Caco-2 (cell line): ENCODE measurements at places on chromosomes 4 and X. TPM values are rescaled to one million over a fixed set of nuclear protein-coding genes. Genes with fewer than 3 reads are reported as not detected.

DNA sequence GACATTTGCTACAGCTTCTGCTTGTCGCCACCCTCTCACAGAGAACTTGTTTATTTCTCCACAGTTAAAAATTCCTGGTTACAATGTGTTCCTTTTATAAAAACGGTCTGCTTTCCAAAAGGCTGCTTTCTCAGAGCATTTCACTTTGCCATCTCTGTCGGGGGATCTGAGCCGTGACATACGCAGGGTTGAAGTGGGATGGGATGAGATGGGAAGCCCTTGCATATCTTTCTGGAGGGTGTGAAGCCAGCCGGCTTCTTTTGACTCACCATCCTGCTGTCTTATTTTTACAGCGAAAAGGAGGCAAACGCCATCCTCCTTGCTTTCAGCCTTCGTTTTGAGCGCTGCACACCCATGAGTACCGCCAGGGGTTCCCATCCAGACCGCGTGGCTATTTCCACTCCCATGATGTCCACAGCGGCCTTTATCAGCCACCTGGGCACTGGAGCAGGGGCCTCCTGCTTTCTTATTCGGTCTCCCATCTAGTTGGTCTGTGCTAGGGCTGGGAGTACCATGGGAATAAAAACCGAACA is 99.8 kb upstream of the GATB start:
- no peak overlapping the region for H3K27ac ChIP-seq
- no peaks in the 10 kb centered on the region for H3K36me3 ChIP-seq
- H3K27me3 ChIP-seq: no peaks in the 10 kb centered on the region
- no peak for DNase-seq
- H3K4me1 ChIP-seq: no peaks in the 10 kb centered on the region

The CXCL5 gene
- 0.21 TPM in 1 of 2 replicates, not detected in the other for total RNA-seq

- H3K4me1 ChIP-seq: no peaks in the 10 kb centered on the region
- DNase-seq: no peak
- no peaks in the 10 kb centered on the region for H3K27me3 ChIP-seq
- H3K4me3 ChIP-seq: no peak overlapping the region
- H3K27ac ChIP-seq: no peak overlapping the region
Observed at GRCh38 chrX:15014281-15014680, 141.1 kb downstream of the MOSPD2 start.

- no peaks in the 10 kb centered on the region for H3K27me3 ChIP-seq
- DNase-seq: no peak
- no peak overlapping the region for H3K27ac ChIP-seq
Observed at GRCh38 chr4:19425146-19425545, 826.6 kb upstream of the SLIT2 start.

DNA sequence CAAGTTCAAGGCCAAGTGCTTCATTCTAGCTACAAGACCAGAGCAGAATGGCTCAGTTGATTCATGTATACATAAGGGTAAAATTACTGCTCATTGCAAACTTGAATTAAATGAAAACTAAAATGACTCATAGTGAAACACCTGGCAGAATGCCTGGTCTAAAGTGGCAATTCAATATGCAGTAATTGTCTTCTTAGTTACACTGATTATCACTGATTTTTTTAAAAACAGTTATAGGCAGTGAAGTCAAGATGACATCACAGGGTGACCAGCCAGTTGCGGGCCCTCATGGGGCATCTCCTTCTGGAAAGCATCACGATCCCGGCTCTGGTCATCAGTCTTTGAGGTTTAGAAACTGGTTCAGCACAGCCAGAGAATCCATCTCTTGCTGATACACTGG is 154.2 kb downstream of the RAB28 start:
- H3K4me3 ChIP-seq: no peak overlapping the region
- H3K36me3 ChIP-seq: no peaks in the 10 kb centered on the region
- no peaks in the 10 kb centered on the region for H3K27me3 ChIP-seq
- no peaks in the 10 kb centered on the region for H3K4me1 ChIP-seq

- peak; percentile 86 for DNase-seq
- peak overlapping the region; percentile 21 for H3K4me3 ChIP-seq
- peak overlapping the region; percentile 97 for H3K27ac ChIP-seq
- H3K4me1 ChIP-seq: peaks cover 36% of the 10 kb centered on the region
- H3K27me3 ChIP-seq: no peaks in the 10 kb centered on the region
Observed at GRCh38 chr4:38667085-38667893, 3.3 kb downstream of the KLF3 start.

The FABP2 gene
- not detected in 2 replicates for total RNA-seq
